ENCODE measurements at places on chromosomes 2 and 18.

DNA sequence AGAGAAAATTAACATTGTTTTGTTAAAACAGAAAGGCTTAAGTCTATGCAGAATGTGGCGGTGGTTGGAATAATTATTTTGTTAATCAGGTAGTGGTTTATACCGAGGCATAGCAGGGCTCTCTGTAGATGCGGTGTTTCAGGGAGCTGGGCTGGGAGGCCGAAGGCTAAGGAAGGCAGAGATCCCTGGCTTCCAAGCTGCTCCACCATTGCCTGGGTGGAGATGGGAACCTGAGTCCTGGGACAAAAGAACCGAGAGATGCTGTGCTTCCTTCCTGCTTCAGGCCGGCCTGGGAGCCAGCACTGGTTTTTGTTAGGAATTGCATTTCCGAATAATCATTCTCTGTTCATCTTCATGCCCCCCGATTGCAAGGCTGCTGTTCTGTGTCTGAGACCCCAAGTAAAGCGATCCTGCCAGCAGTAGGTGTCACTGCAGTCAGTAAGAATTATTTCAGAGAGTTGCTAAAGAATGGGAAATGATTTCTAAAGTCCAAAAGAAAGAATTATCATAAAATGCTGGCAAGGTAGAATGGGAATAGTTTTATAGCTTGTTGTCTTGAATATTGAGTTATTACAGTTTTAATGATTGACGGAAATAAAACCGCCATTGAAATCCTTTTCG, 824.9 kb downstream of the GALR1 start:
- DNase-seq = no peak

DNA sequence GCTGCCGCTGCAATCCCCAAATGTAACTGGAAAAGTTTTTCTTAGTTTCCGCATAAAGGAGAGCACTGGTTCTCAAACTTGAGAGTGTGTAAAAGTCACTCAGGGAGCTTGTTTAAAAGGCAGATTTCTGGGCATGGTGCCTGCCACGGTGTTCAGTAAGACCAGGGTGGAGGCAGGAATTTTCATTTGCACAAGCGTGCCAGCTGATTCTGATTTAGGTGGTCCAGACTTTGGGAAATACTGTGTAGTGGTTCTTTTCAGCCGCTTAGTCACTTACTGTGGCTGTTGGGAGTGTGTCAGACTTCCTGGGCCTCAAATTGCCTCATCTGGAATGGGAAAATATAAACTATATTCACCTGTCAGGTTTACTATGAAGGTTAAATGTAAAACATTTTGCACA, 788 bp downstream of the ARMC9 start:
- DNase-seq = no peak

GRCh38 chr18:46322411-46322891, 218.3 kb downstream of the HAUS1 start:
- no peak for DNase-seq

GRCh38 chr2:121664086-121664485, 14.8 kb upstream of the CLASP1 start:
- no peak for DNase-seq

GRCh38 chr2:14756122-14756541, 123.6 kb downstream of the LRATD1 start:
- no peak for DNase-seq

- DNase-seq = no peak
Measured at GRCh38 chr2:200913654-200914053, 24.5 kb downstream of the NIF3L1 start.

GRCh38 chr2:188345831-188346458, 54.3 kb downstream of the GULP1 start:
- DNase-seq = no peak

Data from CD4-positive, alpha-beta T cell treated with Interferon alpha-2 for 1 hour (primary cell).